ENCODE measurements at places on chromosomes 7 and 10.

DNA sequence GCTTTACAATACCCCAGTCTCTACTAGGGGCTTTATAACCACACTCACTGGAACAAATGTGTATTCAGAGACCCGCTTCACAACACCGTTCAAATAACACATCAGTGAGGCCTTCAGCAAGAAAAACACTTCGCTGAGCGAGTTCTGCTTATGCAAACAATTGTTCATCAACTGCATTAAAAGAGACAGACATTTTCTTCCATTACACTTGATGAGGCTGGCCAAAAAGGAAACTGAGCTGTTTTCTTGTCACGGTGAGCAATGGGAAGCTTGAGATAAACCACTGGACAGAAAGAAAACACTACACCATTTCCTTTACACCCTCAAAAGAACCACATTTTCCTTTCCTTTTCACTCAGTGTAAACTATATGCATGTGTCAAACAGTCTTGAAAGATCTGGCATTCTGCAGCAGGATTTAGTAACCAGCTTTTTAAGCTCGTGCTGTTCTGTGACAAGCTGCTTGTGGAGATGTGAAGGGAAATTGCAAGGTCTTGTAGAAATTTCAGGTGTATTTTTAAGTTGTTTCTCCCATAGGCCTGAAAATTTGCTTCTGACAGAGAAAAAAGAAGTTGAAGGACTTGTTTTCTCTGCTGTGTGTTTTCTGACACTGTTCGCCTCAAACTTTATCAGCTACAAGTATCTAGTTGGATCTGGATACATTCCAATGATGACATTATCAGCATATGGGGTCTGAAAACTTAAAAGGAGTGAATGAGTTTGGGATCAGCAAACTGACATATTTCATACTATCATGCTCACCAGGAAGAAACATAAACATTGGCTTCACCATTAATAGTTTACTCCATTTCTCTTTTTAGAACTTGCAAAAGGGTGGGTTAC, 693.1 kb downstream of the PARD3 start:
- no peak for DNase-seq

DNA sequence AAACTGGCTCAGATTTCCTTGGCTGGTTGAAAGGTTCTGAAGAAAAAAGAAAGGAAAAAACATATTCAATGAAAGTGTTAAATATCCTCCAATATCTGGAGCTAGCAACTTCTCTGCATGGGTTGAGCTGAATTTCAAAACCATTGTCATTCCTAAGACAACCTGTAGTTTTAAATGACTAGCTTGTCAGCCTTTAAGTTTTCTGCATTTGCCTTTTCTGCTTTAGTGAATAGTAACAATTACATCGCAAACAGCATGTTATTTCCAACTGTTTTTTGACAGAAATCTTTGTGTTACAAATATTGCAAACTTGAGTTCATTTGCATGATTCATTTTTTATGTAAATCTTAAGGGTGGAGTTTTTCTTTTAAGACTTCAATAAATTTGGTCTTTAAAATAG, 852.3 kb upstream of the CELF2 start:
- no peak for DNase-seq

DNA sequence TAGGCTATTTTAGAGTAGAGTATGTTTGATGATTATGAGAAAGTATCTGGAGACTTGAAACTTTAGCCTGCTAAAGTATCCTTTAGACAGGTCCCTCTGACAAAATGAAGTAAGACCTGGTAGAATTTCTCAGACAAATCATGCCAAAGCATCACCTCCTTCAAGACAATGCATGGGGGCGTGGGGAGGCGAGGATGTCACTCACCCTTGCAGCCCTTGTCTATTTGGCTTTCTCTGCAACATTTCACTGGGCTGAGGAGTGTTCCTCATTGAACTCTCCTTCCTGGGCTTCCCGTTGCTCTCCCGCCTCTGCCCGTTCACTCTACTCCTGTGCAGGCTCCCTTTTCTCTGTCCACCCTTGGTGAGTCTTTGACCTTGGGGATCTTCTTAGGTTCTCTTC, 98.5 kb downstream of the JAZF1 start:
- no peak for DNase-seq

DNA sequence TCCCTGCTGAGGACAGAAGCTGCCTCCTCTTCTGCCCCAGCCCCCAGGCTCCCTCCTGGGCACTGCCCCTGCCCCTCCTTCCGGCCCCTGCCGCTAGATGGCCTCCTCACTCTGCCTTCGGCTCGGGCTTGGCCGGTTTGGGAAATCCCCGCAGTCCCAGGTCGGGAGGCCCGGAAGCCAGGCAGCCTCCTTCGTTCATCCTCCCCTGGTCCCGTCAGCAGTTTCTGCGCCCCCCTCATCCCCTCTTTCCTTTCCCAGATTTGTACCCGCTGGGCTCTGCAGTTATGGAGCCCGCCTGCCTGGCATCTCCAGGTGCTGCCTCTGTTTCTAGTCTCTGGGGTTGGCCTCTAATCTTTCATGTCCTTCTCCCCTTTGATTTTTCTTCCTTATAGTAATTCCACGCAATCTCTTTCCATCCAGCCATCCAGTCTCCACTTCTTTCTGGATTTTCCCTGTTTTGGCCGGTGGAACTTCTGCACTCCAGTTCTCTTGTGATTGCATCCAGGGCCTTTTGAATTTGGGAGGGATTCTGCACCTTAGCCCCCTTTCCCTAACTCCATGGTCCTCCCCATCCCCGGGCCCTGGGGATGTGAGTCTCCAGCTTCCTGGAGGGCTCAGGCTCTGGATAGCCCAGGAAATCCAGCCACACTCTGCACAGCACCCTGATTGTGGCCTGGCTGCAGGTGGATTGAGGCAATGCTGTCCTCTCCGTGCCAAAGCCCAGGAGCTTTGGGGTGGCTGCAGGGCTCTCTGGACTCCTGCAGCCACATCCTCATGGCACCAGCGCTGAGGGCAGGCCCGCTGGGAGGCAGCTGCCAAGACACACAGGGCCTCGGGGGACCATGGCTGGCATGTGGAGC, 3.3 kb upstream of the SHH start:
- DNase-seq: peak; percentile 78

- DNase-seq: no peak
Observed at GRCh38 chr10:103763374-103764202, 91.8 kb downstream of the SH3PXD2A start.

GRCh38 chr7:135713836-135714470, 14.0 kb downstream of the SLC13A4 start:
- no peak for DNase-seq

Data from stimulated activated CD4-positive, alpha-beta T cell treated with anti-CD3 and anti-CD28 coated beads, TNF-alpha, amount 100 ng/mL, for 24 hours (primary cell).